KBM-7 (cell line): ENCODE measurements at places on chromosomes 13 and 19.

- no peak for DNase-seq
These were observed 948.8 kb upstream of the SLC10A2 start for GRCh38 chr13:104014803-104015645.

GRCh38 chr19:6811906-6812305, 39.4 kb downstream of the VAV1 start:
- DNase-seq = peak; percentile 36

GRCh38 chr19:14407605-14408484, 11.3 kb downstream of the DDX39A start:
- DNase-seq = no peak

- DNase-seq = no peak
These were observed 36.9 kb upstream of the DCUN1D2 start for GRCh38 chr13:113527272-113527958.

- DNase-seq = peak; percentile 68
These were observed 1.6 kb upstream of the KLK10 start for GRCh38 chr19:51020988-51021651.

- peak; percentile 78 for DNase-seq
These were observed 31.3 kb upstream of the ISYNA1 start for GRCh38 chr19:18469069-18469846.
